ENCODE measurements at places on chromosomes 3 and 15.

DNA sequence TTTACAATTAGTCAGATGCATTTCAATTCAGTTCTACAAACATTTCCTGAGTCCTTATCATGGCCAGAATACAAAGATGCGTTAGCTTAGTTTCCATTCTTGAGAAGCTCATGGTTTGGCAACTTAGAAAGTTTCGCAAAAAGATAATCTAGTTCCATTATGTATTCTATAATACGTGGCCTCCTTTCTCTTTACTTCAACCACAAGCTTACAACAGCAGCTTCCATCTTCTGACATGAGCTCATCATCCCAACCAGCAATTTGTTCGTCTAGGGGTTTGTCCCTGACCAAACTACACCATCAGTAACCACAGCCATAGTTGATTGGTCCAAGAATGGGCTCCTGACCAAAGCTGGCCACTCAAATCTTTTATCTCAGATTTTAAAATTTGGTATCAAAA lies 267.6 kb upstream of the TBC1D5 start:
- no peak for DNase-seq

- DNase-seq: no peak
These were observed 24.1 kb upstream of the GP9 start for GRCh38 chr3:129036222-129037092.

GRCh38 chr3:197521277-197522182 lies 34.2 kb downstream of the BDH1 start:
- no peak for DNase-seq

- DNase-seq: no peak
These were observed 41.4 kb downstream of the C3orf85 start for GRCh38 chr3:109177908-109178307.

DNA sequence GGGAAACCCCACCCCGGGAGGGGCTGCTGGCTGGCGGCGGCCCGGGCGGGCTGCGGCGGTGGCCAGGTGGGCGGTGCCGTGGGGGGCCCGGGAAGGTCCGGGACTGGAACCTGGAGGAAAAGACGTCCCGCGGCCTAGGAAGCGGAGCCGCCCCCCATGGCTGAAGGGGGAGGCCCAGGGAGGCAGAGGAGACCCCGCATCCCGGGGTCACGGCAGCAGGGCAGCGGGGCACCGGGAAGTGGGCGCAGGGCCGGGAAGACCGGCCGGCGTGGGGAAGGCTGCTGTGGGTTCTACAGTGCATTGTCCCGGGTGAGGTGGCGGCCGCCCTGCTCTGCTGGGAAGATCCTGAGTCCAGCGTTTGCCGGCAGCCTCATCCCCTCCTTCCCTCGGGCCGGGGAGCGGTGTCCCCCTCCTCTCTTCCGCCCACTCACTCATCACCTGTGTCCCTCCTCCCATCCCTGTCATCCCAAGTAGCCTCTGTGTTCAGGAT lies 525 bp upstream of the FSTL1 start:
- no peak for DNase-seq

DNA sequence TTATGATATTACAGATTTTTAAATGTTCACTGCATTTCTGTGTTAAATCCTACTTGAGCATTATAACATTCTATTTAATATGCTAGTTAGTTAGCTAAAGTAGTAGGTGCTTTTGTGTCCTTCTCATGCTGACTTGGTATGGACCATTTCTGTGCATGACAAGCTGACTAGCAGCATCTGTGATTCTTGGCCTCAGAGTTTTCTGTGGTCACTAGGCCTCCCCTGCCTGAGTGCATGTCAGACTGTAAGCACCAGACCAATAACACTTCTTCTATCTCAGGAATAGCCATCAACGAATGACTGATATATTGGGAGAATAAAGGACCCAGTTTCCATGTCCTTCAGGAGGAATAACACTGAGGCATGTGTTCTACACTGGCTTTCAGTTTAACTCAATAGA lies 22.6 kb upstream of the SLC7A14 start:
- no peak for DNase-seq

- no peak for DNase-seq
These were observed 163.0 kb upstream of the SLC2A2 start for GRCh38 chr3:171189394-171190080.

DNA sequence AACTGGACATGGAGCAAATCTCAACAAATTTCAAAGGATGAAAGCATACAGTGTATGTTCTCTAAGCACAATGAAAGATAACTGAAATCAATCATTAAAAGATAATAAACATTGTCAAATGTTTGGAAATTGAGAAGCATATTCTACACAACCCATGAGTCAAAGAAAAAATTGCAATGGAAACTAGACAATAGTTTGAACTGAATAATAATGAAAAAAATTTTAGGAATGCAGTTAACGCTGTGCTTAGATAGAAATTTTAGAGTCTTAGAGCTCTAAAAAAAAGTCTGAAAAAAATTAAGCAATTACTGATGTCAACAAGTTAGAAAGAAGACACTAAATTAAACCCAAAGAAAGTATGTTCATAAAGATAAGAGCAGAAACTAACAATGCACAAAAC lies 15.5 kb downstream of the RABL3 start:
- DNase-seq: no peak

- DNase-seq: no peak
These were observed 117.6 kb downstream of the CHDH start for GRCh38 chr3:53728606-53729005.

DNA sequence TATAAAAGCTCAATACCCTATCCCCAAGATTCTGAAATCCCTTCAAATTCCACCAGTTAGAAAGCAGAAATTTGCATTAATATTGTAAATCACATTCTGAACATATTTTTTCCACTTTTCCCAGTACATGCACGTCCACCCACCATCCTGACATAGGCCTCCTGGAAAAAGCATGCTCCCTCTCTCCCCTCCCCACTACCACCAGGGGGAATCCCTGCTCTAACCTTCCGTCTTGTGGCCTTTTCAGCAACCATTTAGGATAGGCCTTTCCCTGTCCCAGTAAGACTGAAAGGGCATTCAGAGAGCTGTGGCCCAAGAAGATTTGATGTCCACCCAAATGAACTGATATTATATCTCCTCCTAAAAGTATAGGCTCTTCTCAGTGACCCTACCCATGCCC lies 182.1 kb downstream of the ARRDC4 start:
- no peak for DNase-seq

DNA sequence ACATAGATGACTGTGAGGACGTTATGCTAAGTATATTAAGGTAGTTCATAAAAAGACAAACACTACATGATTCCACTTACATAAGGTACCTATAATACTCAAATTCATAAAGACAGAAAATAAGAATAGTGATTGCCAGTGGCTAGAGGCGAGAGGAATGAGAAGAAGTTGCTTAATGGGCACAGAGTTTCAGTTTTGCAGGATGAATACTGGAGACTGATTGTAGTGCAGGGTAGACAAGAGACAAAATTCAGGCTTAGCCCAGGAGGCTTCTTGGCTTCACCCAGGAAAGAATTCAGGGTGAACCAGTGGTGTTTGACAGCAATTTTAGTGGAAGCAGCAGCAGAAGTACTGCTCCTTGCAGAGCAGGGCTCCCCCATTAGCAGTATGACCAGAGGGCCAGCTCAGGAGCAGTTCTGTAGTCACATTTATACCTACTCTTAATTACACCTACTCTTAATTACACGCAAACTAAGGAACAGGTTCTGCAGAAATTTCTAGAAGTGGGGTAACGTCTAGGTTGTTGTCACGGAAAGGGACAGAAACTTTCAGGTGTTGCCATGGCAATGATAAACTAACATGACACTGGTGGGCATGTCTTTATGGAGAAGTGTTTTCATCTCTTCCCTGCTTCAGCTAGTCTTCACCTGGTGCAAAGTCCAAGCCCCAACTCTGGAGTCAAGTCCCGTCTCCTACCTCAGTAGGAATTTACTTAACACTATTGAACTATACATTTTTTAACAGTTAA lies 55.2 kb downstream of the TBL1XR1 start:
- no peak for DNase-seq

DNA sequence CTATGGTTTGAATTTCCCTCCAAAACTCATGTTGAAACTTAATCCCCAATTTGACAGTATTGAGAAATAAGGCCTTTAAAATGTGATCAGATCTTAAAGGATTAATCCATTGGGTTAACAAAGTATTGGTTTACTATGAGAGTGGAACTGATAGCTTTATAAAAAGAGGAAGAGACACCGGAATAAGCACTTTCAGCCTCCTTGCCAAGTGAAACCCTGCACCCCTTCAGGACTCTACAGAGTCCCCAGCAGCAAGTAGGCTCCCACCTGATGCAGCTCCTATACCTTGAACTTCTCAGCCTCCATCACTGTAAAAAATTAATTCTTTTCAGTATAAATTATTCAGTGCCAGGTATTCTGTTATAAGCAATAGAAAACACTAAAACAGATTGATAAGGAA lies 348.3 kb downstream of the CGGBP1 start:
- DNase-seq: no peak

- no peak for DNase-seq
These were observed 30.3 kb upstream of the PTX3 start for GRCh38 chr3:157406394-157406793.

GRCh38 chr3:190608850-190609589 lies 95.1 kb downstream of the IL1RAP start:
- no peak for DNase-seq

GRCh38 chr3:145869958-145870357 lies 291.0 kb downstream of the PLOD2 start:
- DNase-seq: no peak

DNA sequence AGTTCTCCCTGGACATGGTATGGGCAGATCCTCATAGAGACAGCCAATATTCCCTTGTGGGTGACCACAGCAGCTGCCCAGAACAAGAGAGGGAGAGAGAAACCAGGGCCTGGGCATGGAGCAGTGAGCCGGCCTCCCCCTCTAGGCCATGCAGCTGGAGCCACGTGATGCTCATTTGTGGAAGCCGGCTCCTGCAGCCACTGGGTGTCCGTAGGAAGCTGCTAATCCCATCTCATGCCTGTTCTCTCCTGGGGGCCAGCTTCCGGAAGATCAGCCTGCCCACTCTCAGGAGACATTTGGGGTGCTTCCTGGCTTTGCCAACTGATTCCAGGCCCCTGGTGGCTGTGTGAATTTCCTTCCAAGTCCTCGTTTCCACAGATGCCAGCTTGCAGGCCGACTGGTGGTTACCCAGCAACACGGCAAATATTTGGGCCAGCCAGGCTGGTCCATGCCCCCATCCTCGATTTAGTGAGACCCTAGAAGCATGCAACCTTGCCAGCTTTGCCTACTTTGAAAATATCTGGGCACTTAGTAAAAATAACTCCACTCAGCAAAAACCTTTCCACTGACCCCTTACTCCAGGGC lies 55.3 kb downstream of the LINGO1 start:
- DNase-seq: no peak

DNA sequence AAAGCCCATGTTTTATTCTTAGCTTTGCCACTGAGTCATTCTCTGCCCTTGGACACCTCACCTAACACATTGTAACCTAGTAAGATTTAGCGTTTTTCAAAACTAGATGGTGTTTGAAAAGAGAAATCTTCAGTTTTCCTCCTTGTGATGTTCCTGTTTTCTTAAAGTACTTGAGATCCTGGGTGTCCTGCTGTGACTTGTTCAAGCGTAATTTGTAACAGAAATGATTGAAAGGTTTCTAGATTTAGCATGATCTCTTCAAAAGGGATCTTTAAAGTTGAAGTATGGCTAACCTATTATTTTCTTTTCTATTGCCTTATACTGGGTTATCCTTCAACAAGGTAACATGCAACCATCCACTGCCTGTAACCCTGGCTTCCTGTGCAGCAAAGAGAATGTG lies 32.6 kb upstream of the SPATA16 start:
- no peak for DNase-seq

DNA sequence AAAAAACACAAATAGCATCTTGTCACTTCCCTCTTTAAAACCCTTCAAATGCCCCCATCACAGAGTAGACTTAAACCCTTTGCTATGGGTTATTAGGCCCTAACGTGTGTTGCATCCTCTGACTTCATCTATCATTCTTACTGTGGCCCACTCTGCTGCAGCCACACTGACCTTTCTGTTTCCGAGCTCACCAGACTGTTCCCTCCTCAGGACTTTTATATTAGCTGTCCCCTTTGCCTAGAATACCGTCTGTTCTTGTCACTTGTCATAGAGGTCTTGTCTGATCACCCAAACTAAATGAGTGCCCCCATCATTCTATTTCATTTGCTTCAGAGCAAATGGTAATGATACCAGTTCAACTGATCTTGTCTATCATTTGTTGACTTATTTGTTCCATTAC lies 877 bp upstream of the FEM1B start:
- DNase-seq: no peak

DNA sequence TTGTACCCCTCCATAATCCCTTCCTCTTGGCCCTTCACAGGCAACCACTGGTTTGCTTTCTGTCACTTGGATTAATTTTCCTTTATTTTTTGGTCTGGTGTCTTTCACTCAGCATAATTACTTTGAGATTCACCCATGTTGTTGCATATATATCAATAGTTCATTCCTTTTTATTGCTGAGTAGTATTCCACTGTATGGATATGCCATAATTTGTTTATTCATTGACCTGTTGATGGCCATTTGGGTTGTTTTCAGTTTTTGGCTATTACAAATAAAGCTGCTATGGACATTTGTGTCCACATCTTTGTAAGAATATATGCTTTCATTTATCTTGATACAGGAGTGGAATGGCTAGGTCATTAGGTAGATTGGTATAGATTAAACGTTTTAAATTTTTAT lies 5.9 kb upstream of the ZNF621 start:
- DNase-seq: no peak

GRCh38 chr3:36405190-36405589 lies 24.9 kb downstream of the STAC start:
- no peak for DNase-seq

- DNase-seq: no peak
These were observed 342.3 kb upstream of the DPPA4 start for GRCh38 chr3:109679664-109680063.

- no peak for DNase-seq
These were observed 33.9 kb downstream of the RAB27A start for GRCh38 chr15:55255714-55256113.

DNA sequence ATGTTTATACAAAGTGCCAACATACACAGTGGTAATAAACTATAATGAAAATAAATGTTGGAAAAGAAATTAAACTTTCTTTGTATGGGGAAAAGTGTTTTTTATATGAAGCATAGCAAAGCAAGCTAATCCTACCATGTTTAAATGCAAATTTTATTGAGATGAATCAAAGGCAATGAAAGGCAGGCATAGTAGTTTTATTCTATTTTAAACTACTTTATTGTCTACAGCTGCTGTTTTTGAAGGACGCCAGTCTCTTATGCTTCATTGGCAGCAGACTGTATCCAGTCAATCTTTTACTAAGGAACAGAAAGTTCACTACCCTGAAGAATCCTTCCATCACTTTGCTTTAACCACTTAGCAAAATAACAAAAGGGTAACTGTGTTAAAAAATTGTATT lies 761.0 kb downstream of the ROBO2 start:
- DNase-seq: no peak

GRCh38 chr15:42707068-42707467 lies 29.9 kb downstream of the CDAN1 start:
- DNase-seq: no peak
